ENCODE measurements at places on chromosomes 11 and 22.

DNA sequence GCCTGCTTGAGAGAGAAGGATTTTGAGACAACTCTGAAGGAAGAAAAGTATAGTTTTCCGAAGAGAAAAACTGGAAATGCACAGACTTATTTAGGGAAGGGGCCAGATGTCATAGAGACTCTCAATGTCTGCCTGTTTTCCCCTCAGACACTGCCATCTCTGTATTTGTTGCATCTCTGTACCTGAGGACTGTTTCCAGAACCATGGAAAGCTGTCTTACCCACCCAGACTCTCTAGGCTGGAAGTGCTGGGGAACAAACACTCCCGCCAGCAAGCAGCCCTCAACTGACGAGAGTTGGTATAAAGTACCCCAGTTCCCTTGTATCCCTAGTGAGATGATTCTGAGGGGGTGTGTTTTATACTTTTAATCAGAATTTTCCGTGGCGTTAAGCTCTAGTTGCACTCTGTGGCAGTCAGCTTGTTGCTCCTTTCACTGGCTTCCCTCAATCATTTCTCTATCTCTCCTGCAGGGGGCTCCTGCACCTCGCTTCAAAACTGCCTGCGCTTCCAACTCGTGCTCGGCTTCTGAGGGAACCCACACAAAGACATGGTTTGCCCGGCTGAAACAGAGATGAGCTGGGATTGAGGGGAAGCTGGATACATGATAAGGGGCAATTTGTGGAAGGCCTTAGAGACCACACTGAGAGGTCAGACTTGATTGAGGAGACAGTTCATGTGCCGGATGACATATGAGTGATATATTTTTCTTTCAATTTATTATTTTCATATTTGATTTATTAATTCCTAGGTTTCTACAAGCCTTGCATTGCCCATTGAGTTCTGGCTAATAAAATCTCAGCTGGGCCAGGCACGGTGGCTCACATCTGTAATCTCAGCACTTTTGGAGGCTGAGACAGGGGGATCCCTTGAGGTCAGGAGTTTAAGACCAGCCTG lies 36.9 kb upstream of the CLPB start:
- DNase-seq = no peak

DNA sequence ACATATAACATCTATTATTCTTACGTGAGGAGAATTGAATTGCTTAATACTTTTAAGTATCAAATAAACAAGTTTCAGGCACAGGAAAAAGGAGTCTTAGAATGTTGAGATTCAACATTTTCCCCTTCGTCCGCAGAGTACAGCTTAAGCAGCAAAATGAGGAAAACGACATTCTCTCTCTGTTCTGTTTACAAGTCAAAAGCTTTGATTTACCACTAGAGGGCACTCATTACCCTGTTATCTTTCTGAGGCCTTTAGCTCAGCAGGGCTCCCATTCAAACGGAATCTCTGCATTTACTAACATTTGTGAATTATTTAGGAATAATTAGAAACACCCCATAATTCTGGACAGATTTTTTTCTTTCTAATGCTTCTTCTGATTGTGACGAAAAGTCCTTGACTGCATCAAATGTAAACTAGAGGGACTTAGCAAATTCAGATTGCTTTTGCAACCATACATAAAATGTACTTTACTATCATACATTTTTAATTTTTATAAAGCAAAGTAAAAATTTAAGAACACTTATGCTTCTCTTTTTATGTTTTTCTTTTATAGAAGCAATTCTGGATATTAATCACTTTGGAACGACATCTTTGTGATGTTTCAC lies 75.0 kb downstream of the JRKL start:
- no peak for DNase-seq

- DNase-seq = no peak
Measured at GRCh38 chr22:29306175-29306834, at the start of gene GAS2L1. Gene GAS2L1 (plus strand): TSS chr22:29306650. CDS start chr22:29308106, 1,456 bp downstream.

GRCh38 chr11:7353100-7353499 lies 101.4 kb downstream of the SYT9 start:
- no peak for DNase-seq

DNA sequence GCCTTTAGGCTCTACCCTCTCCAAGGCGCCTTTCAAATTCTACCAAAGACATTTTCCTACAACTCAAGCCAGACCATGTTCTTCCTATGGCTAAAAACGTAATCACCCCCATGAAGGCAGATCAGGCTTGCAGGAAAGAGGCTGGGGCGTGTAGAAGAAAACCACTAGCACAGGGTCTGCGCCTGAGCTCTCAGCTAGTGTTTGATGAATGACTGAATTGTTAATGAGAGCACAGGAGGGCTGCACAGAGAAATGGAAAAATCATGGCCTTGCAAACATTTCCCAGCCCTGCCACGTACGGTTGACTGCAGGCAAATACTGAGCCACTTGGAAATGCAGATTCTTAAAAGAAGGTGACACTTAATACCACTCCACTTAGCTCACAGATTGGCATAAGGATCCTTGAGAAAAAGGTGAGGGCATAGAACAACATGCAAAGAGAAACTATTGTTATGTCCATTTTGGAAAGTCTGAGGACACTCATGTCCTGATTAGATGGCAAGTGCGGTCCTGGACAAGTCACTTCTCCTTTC lies 148.6 kb downstream of the NXPE2 start:
- DNase-seq = no peak

GRCh38 chr11:94997437-94997836 lies 23.9 kb downstream of the KDM4D start:
- DNase-seq = no peak

- DNase-seq = no peak
Measured at GRCh38 chr11:14308114-14308896, 50.7 kb downstream of the RRAS2 start.

DNA sequence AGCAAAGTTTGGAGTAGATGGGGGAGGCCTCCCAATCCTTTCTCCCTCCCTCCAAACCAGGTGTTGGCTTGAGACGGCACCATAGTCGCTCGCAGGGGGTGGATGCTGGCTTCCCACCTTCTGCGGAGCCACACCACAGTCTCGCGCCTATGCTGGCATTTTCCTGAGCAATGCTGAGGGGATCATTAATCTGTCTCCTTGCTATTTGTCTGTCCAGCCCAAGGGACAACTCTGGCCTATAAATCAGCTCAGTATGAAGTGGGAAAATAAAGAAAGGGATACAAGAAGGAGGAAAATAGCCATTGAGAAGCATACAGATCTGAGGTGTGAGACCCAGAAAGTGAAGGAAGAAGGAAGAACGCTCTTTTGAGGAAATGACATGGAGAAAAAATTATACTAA lies 53.5 kb upstream of the CADM1 start:
- no peak for DNase-seq

- no peak for DNase-seq
Measured at GRCh38 chr11:83023410-83023809, 48.3 kb downstream of the RAB30 start.

DNA sequence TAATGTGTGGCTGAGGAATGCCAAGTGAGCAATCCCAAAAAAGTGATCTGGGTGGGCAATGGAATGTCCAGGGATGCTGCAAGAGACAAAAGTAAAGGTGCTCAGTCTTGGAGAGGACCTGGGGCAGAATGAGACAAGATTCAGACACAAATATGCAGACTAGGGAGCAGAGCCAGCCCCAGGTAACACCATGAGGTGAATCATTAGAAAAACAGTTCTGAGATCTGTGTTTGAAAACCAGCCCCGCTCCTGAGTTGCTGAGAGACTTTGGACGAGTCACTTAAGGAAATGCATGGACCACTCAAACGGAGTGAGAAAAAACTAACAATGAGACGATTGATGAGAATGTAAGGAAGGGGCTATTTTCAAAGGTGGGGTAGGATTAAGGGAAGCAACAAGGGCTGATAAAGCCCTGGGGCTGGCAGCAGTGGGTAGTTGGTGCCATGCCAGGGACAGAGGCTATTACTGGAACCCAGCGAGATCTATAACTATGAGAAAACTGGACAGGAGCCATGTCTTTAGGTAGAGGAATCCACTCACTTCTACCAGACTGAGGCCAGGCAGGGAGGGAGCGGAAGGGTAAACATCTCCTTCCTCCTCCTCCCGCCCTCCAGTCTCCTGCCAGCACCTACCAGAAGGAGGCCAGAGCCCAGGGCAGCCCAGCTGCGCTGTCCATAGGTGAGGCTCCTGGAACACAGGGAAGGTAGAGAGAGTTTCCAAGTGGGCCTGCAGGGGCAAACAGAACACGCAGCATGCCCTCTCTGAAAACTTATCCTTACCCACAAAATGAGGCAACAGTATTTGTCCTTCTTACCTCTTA lies 130.4 kb upstream of the TEAD1 start:
- DNase-seq = no peak

- DNase-seq = no peak
Measured at GRCh38 chr11:103872748-103873147, 163.7 kb upstream of the DDI1 start.

Data from esophagus squamous epithelium (tissue), 5 donors.